ENCODE measurements at places on chromosomes 1 and 21.
A peak's percentile ranks its signal among the peaks of the same experiment; 100 is the strongest.

GRCh38 chr1:17601643-17602382, 62.3 kb downstream of the ARHGEF10L start:
- no peak for DNase-seq

DNA sequence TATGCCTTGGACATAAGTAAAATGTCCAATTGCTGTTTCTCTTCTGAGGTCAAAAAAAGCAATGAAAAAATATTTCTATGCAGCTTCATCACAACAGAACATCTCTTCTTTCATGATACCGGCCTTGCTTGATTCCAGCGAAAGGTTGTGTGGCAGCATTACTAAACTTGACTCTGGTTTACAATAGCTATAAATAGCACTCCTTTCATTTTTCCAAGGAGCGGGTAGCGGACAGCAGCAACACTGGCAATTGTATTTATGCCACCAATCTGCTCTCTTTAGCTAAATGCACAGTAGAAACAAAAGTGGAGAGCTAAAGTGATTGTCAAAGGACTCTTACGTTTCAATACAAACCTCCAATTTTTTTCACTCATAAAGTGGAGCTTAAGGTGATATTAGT, 7.5 kb upstream of the DAB1 start:
- DNase-seq: no peak

GRCh38 chr1:119569095-119569494, 62.1 kb downstream of the HSD3B1 start:
- DNase-seq: no peak

DNA sequence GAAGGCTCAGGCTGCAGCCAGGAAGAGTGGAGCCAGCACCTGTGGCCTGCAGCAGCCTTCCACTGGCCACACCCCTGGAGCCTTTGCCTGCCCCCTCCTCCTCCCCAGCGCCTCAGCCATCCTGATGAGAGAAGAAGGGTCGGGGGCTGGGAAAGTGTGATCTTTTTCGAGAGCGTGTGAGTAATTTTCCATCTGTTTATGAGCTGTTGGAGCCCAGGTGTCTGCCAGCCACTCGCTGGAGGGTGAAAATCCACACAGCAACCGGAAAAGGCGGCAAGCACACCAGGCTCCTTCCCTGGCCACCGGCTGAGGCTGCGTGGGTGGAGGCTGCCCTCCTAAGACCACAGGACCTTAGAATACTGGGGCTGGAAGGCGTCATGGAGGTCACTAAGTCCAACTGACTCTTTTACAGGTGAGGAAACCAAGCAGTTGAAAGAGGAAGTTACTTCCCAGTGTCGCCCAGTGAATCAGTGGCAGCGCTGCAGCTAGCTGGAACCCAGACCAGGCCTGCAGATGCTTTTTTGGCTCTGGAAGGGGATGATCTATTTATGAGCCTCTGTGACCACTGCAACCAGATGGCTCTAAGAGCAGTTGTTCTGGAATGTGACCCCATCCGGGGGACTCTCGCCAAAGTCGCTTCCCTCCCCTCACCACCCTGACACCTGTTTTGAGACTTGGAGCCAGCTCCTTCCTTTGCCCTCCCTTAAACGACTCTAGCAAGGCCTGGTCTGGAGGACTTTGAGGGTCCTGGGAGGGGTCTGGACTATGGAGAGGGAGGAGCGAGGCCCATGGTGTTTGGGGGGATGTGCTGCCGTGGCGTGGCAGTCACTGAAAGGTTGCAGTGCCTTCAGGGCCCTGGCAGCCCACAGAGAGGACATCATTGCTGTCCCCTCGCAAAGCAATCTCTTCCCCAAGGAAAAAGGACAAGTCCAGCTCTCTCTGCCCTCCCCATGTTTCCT, 54.5 kb downstream of the LGR6 start:
- DNase-seq: peak; percentile 36

- no peak for DNase-seq
Measured at GRCh38 chr1:201001962-201002361, 21.6 kb downstream of the KIF21B start.

DNA sequence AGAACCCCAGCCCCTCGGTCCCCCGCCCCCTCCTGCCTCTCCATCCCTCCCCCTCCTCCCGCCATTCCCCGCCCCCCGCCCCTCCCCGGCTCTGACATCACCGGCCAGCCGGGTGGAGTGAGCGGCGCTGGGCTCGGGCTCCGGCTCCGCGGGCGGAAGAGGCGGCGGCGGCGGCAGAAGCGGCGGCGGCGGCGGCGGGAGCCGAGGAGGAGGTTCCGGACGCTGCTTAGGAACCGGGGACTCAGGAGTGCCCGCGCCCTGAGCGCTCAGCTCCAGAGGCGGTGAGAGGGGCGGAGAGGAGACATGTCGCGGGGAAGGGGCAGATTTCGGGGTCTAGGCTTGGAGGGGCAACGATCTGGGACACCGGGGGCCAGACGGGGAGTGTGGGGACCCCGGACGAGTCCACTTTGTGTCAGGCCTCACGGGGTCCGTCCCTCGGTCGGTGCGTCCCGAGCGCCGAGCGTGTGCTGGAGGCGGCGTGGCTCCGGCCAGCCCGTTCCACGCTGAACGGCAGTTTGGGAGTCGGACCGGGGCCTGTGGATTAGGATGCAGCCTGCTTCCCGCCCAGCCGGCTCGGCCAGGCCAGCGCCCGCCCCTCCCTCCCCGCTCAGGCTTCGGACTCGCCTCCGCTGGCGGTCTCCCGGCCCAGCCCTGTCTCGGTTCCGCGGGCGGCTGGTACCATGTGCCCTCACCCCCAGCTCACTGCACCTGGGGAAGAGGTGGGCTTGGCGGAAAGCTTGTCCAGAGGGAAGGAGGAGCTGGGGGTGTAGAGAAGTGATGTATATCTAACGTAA, at the start of gene PEA15:
Gene PEA15, plus strand, starts transcription at position 143 of the 794 bp plus-strand sequence. CDS start 6,161 bp downstream, outside the sequence.
- DNase-seq: peak; percentile 20

- DNase-seq: no peak
Measured at GRCh38 chr1:192737306-192737705, 71.5 kb upstream of the RGS2 start.

- DNase-seq: no peak
Measured at GRCh38 chr1:46474570-46474969, 15.1 kb upstream of the DMBX1 start.

DNA sequence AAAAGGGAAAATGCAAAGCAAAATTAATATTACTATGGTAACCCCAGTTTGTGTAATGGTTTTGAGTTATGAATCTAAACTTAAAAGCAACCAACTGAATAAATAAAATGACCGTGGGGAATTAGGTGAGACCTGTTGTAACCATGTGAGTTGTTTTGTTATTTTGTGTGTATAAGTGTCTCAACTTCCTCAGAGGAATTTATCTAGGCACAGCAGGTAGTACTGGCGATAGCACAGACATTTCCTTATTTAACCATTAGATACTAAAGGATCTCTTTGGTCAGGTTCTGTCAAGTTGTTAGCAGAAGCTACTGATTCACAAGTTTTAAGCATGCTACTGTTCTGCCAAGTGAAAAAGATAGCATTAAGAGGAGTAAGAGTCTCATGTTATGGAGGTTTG, 39.3 kb upstream of the LRRC7 start:
- no peak for DNase-seq

DNA sequence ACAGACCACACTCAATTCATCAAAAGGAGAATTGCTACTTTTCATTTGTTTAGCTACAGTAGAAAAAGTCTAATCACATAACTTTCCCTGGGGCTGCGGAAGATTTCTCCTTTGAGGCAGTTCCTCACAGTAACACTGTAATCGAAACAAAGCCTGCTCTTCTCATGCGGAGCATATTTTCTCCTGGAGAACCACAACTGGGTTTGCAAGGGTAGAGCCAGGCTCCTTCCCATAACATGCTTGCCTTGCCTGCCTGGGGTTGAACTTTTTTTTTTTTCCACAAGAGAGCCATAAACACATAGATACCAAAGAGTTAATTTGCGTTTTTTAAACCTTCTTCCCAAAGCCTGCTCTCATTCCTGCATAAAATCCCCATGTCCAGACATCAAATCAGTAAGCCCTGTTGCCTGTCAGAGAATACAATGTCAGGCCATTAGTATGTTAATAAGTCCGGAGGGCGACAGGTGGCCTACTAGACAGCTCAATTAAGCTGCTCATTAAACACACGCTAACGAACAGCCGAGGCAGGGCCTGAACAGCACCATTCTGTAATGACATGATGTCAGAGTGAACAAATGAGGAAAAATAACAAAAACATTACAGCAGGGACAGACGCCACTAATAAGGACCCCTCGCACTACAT, 107.1 kb upstream of the OLIG2 start:
- DNase-seq: peak; percentile 2

GRCh38 chr1:193417945-193418744, 231.7 kb upstream of the B3GALT2 start:
- no peak for DNase-seq

DNA sequence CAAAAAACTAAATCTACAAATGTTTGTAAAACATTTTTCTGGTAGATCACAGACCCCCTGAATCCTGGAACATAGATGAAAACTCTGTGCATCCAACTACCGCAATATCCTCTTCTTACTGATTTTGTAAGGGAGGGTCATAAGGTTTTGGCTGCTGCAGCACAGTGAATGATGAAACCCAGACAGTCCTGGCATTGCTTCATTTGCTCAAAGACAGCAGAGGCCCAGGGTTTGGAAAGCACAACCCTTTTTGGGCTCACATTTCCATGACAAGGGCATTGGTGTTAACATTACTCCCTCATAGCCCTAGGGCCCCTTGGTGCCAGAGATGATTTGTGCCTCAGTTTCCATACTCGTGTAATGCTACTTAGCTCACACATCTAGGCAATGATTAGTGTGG, 51.2 kb downstream of the PLXNA2 start:
- no peak for DNase-seq

DNA sequence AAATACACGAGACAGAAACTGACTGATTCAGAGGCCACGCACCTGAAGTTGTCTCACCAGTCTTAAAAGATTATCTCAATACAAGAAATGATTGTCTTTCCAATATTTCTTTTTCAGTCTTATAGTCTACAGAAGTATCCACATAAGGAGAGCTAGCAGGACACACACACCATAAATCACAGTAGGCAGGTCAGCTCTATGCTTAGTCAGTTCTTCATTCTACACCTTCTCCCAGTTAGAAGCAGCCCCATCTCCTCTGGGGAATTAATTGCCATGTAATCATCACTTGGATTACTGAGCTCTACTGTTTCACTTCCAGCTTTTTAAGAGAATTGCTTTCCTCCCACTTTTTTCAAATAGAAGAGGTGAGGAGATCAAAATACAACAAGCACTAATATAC, 59.6 kb downstream of the SMYD3 start:
- peak; percentile 30 for DNase-seq

DNA sequence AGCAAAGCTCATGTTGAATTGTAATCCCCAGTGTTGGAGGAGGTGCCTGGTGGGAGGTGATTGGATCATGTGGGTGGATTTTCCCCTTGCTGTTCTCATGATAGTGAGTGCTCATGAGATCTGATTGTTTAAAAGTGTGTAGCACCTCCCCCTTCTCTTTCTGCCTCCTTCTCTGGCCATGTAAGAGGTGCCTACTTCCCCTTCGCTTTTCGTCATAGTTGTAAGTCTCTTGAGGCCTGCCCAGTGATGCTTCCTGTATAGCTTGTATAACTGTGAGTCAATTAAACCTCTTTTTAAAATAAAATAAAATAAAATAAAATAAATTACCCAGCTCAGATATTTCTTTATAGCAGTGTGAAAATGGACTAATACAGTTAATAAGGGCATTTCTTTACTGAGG, 1025.7 kb downstream of the PLA2G4A start:
- DNase-seq: no peak

DNA sequence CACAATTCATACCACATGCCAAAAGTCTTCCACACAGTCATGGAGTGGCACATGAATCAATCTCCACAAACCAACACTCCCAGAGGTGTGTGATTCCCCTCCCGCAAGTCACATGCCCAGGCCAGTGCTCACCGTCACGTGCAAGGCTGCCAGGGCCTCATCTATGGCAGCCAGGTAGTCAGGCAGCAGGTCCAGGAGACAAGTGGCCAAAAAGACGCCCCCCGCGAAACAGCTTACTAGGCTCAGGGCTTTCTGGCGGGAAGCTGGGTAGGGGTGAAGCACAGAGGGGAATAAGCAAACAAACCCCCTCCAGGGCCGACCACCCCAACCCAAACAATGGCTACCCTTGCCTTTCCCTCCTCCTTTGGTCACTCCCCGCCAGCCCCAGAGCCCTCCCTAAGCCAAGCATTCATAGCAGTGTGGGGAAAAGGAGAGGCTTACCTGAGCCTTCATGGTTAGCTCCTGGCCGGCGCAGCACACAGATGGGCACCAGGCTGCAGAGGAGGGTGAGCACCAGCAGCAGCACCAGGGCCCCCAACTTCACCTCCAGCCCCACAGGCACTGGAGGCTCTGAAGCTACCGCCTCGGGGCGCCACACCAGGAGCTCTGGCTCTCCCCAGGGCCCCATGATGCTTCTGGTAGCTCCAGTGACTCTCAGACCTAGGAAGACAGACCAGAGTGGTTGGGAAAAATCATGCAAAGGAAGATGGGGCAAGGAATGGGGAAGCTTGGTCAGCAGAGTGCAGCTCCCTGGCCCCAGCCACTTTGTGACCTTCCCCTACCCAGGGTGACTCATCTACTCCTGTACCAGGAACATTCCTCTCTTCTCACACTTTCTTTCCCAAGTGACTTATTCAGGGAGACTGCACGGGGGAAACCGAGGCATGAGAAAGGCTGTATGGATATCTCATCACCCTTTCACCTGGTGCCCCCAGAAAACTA, 978 bp downstream of the SLC39A1 start:
- no peak for DNase-seq

- no peak for DNase-seq
Measured at GRCh38 chr1:54223441-54224202, 23.7 kb downstream of the MRPL37 start.

- DNase-seq: no peak
Measured at GRCh38 chr1:185652348-185652747, 81.8 kb upstream of the HMCN1 start.

GRCh38 chr1:73359001-73359400, 839.0 kb downstream of the LRRIQ3 start:
- DNase-seq: no peak

GRCh38 chr21:42315296-42315891, at the start of gene TFF3:
Gene TFF3, minus strand, starts transcription at chr21:42315409. Its CDS starts 35 bp downstream, at chr21:42315374.
- DNase-seq: no peak

DNA sequence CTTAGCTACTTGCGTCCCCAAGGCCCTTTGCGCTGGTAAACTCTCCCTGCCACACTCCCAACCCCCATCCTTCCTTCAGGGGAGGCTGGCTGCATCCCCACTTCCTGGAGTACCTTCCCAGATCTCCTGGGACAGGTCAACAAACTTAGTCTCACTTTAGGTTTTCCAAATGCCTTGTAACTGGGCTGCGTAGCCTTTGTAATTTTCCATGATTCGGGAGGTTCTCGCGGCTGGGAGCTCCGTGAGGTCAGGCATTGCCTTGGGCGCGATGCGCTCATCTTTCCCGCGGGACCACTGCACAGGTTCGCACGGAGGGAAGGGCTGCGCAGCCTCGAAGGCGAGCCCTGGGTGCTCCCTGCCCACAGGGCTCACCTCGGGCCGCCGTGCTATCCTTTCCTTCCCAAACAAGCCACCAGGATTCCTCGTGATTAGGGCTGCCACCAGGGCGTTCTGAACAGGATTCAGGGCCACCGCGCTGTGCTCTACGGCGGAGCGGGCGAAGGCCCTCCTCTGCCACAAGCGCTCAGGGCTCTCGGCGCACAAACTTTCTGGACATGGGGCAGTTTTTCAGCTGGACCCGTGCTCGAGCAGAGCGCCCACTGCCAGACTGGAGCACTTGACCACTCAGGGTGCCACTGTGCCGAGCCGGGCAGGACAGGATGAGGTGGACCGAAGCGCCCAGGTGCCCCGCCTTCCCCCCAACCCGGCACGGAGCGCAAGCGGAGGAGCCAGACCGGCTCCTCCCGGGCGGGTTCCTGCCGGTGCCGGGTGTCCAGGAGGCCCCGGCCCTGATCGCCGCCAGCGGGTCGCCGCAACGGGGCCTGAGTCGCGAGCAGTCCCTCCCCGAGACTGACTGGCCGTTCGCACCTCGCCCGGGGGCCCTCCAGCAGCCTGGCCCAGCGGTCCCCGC, 1.1 kb downstream of the TMPRSS2 start:
- no peak for DNase-seq

- DNase-seq: no peak
Measured at GRCh38 chr1:221823561-221823960, 81.7 kb upstream of the DUSP10 start.
